ENCODE measurements at places on chromosomes 12 and 14.
A peak's percentile ranks its signal among the peaks of the same experiment; 100 is the strongest.

DNA sequence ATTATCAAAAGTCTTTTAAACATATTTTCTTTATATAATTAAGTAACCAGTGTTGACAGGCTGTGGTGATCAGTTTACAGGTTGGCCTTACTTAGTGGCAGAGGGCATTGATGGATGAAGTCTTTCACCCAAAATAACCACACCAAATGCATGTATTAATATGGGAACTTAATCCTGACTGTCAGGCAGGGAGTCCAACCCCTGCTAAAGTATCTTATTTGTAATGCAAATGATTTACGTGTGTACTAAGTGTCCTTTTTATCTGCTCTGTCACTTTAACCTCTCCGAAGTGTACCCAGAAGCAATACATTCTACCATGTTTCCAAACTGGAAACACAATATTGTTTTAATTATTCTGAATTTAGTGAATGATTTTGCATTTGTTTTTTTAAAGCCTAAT is 1.4 kb downstream of the MYBPC1 start:
- no peak for DNase-seq

DNA sequence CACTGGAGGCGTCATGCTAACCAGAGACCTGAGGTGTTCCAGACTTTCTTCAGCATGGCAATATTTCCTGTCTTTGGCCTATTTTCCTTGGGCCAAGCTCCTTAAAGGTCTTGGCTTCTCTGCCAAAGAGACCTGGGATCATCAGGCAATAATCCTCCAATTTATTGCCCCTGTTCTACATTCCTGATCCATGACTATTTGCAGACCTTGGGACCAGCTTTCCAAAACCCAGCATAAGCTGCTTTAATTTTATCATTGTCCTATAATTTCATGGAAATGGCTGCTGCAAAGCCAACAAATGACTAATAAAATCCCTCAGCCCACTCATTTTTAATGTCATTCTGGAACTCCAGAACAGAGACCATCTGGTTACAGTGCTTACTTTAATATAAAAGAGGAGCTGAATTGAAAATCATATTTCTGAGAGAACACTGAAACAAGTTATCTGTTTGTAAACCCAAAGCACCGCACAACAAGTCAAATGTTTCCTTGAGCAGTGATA is 166.9 kb upstream of the BTG1 start:
- no peak for DNase-seq

DNA sequence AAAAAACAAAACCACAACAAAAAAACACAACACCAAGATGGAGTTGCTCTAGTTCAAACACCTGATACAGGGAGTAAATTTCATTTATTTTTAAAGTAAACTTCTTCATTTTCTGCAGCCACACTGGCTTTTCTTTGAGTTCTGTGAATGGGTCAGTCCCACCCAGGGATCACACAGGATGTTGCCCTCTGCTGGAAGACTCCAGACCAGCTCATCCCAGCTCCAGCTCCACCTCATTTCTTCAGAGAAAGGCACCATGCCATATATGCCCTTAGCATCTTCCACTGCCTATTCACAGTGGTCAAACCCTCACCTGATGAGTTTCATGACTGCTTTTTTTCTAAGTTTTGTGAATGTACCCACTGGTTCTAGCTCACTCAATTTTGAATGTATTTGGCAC is 8.0 kb downstream of the GLIPR1 start:
- peak; percentile 29 for DNase-seq

DNA sequence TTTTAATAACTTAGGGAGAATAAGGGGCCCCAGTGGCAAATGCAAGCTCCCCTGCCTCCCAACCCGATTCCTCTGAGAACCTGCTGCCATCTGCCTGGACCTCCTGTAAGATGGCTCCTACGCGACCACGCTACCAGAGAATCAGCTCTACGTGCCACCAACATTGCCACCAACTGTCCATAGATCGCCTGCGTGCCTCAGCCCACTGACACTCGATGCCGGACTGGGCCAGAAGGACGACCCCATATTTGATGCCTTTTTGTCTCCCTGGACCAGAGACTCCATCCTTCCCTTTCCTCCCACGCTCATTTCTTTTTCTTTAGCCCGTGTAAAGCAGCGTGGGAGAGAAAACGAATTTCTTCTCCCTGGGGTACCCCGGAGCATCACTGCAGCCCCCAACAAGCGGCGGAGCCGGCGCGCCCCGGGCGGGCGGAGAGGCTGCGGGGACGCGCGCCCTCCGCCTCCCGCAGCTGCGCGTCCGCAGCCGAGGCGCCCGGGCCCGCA is 565 bp upstream of the KLHL42 start:
- no peak for DNase-seq

DNA sequence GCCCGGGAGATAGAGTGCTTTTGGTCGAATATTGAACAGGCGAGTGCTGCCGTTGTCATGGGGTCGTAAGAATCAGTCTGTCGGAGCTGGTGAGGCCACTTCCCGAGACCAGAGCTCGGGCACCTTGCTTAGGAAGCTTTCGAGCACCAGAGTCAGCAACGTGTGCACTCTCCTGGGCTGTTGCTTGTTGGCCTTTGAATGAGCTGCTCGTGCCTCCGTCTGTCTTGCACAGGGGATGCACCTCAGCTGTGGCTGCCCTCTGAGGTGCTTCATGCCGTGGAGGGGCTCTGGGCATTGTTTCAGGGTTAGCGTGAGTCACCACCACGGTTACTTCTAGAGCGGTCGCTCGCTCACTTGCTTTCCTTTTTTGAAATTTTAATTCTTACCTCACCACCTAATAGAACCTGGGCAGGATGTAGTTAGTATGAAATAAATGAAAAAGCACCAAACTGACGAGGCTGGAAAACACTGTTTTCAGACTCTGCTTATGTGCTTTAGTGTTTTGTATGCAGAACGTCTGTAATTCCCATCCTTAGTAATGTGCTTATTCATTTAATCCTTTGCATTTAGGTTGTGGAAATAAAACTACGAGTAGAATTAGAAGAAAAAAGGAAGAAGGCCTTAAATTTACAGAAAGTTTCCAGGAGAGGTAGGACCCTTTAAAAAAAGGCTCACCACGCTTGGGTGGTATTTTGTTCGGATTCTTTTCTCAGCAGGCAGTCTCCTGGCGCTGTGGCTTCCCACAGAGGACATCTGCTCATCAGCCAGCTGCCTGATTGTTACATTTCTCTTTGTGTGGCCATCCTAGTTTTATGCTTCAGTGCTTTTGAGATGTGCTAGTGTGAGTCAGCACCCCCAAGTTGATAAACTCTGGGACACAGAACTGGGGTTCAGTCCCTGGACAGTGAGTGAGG is 40.6 kb downstream of the EP400 start:
- peak; percentile 61 for DNase-seq

- no peak for DNase-seq
Observed at GRCh38 chr12:51846911-51847642, 1.4 kb downstream of the FIGNL2 start.

DNA sequence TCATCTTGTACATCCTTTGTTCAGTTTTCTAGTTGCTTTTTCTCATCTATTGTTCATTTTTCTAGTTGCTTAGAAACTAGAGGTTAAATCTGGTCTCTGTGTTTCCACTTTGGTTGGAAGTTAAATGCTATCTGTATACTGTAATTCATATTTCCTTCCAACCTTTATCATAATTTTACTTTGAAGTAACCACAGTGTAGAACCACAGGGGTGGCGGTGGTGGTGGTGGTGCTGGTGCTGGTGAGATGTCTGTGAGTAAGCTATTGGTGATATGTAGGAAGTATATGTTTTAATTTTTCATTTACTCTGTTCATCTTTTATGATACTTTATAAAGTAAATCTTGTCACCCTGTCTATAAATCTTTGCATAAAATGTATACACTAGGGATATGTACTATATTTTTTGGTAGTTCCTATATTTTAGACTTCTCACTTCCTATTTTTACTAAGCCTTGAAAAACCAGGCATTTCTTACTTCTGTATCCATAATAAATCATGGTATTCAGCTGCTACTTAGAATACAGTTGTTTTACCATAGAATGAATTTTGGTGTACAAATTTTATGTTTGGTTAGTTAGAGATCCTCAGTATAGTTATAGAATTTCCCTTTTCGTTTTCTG is 31.9 kb downstream of the CCDC91 start:
- DNase-seq: peak; percentile 46

GRCh38 chr12:50314636-50315312 is 31.5 kb upstream of the LIMA1 start:
- peak; percentile 30 for DNase-seq

DNA sequence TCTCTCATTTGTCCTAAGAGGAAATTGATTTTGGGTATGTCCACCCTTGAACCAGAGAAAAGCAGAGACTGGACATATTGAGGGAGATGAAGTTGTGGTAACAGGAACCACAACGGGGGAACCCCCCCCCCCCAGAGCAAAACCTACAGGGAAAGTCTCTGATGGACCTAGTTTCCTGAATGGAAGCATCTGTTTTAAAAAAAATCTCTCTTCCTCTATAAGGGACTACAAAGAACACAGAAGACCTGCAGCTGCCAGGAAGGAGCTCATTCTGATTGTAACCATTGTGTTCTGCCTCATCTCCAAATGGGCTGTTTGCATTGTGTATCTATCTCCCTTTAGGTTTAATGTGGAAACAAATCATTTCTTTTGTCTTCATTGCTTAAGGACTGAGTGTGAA is 13.4 kb downstream of the C1S start:
- DNase-seq: no peak

- no peak for DNase-seq
Observed at GRCh38 chr12:44029194-44029593, 193.3 kb downstream of the TMEM117 start.

DNA sequence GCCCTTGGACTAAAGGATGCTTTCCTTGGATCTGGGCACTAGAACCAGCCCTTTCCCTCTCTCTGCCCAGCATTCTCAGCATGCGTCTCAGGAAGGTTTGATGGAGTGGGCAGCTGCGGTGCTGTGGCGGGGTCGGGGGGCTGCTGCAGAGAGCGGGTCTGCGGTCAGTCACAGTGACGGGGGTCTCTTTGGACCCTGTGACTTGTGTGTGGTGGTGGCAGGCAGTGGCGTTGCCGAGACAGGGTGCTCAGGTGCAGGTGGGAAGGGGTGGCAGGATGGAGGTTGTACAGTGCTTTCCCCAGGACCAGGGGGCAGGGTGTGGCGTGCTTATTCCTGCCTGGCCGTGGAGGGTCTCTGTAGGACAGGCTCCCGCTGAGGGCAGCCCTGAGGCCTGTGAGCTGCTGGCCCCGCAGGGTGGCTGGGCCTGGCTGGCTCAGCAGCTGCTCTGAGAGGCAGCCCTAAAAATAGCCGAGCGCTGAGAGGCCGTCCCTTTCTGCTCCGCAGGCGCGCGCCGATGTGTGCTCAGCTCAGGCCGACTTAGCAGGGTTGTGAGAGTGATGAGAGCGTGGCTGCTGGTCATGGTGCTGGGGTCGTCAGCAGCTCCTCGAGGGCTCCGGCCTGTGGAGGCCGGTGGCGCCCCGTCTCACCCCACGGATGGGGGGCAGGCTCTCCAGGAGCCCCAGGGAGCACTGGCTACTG is 9.7 kb downstream of the PACS2 start:
- DNase-seq: no peak

DNA sequence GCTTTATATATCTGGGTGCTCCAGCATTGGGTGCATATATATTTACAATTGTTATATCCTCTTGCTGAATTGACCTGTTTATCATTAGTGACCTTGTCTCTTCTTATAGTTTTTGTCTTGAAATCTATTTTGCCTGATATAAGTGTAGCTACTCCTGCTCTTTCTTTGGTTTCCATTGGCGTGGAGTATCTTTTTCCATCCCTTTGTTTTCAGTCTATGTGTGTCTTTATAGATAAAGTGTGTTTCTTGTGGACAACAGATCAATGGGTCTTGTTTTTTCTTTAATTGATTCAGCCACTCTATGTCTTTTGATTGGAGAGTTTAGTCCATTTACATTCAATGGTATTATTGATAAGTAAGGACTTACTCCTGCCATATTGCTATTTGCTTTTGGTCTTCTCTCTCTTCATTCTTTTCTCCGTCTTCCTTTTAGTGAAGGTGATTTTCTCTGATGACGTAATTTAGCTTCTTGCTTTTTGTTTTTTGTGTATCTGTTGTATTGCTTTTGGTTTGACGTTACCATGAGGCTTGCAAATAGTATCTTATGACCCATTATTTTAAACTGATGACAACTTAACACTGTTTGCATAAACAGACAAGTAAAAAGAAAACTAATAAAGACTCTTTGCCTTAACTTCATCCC is 347.6 kb downstream of the TMEM121 start:
- DNase-seq: no peak

DNA sequence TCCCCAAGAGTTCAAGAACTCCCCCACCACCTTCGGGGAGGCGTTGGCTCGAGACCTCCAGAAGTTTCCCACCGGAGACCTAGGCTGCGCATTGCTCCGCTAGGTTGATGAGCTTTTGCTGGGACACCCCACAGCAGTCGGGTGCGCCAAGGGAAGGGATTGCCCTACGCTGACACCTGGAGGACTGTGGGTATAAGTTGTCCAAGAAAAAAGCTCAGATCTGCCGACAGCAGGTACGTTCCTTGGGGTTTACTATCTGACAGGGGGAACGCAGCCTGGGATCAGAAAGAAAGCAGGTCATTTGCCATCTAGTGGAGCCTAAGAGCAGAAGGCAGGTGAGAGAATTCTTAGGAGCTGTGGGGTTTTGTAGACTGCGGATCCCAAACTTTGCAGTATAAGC is 98.8 kb downstream of the FRMD6 start:
- DNase-seq: no peak

GRCh38 chr14:104107611-104108569 is 22.4 kb downstream of the ASPG start:
- DNase-seq: no peak

- peak; percentile 22 for DNase-seq
Observed at GRCh38 chr12:24034160-24034559, 84.7 kb upstream of the SOX5 start.

- DNase-seq: peak; percentile 52
Observed at GRCh38 chr12:52860102-52860823, 11.5 kb upstream of the KRT78 start.

GRCh38 chr12:18895946-18896345 is 158.0 kb downstream of the CAPZA3 start:
- no peak for DNase-seq

DNA sequence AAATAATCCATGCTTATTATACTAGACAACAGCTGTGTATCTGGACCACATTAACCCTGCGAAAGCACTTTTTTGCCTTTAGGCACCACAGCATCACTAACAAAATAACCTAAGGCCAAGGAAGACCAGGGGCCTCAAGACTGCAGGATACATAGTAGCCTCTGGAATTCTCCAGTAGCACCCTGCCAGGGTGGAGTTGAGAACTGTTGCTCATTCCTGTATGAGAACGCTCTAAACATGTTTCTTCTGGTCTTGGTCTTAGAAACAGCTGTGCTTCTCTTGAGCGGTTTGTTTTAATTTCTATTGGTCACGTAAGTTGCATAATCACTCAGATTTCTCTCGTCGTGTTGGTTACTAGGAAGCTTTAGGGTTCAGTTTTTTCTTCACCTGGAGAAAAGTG is 7.9 kb downstream of the B4GALNT3 start:
- DNase-seq: no peak

GRCh38 chr12:91357381-91357780 is 174.8 kb upstream of the DCN start:
- no peak for DNase-seq

- DNase-seq: no peak
Observed at GRCh38 chr14:98752660-98753059, 519.3 kb downstream of the BCL11B start.

- no peak for DNase-seq
Observed at GRCh38 chr12:103728323-103728722, 112.7 kb downstream of the NT5DC3 start.

GRCh38 chr12:32454075-32454474 is 54.7 kb downstream of the FGD4 start:
- peak; percentile 79 for DNase-seq

Measured in astrocyte (in vitro differentiated cells and primary cell).